ENCODE measurements at places on chromosomes 6 and 20. TPM values are rescaled to one million over a fixed set of nuclear protein-coding genes. Genes with fewer than 3 reads are reported as not detected.
A peak's percentile ranks its signal among the peaks of the same experiment; 100 is the strongest.

Gene WFDC10B
- not detected for total RNA-seq

Gene UBE2V1
- total RNA-seq, result 89.0 TPM

Gene SLX4IP
- total RNA-seq, result 3.0 TPM

Gene DTNBP1
- 21.9 TPM for total RNA-seq

Gene PTGIS
- 124 TPM for total RNA-seq

Gene OVOL2
- total RNA-seq, result not detected

Gene LINC00237
- not detected for total RNA-seq

Gene HLA-DOA
- total RNA-seq, result 5.0 TPM

Gene TSBP1
- total RNA-seq, result not detected

Gene IP6K3
- 0.13 TPM for total RNA-seq

Gene COL19A1
- total RNA-seq, result not detected

Gene GNMT
- 0.61 TPM for total RNA-seq

Gene FNDC1
- total RNA-seq, result 1.2 TPM

Gene HLA-DMB
- total RNA-seq, result 12.3 TPM

Gene AGPAT4
- total RNA-seq, result 8.0 TPM

Gene OR2H2
- total RNA-seq, result not detected

Gene SPAG4
- total RNA-seq, result 2.2 TPM

Gene SRMS
- total RNA-seq, result not detected

Gene ZNF831
- total RNA-seq, result 0.32 TPM

Gene LGSN
- not detected for total RNA-seq

Gene OOEP
- not detected for total RNA-seq

Gene TREML4
- total RNA-seq, result 0.67 TPM

- no peak for DNase-seq
These were observed 473.7 kb upstream of the JARID2 start for GRCh38 chr6:14772188-14772587.

DNA sequence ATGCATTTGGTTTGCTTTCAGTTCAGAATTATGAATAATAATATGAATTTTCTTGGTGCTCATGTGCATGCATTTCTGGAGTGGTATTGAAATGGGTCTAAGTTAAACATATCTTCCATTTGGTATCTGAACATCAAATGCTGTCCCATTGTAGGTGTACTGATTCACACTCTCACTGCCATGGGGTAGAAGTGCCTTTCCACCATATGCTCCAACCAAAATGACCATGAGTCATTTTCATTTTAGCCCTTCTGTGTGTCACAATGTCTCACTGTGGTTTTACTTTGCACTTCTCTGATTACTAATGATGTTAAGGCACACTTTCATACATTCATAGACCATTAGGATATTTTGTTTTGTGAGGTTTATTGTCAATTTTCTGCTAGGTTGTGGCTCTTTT, 211.9 kb downstream of the HAO1 start:
- DNase-seq, result no peak

GRCh38 chr6:166408936-166409755, 26.4 kb upstream of the MPC1 start:
- DNase-seq, result peak; percentile 6

DNA sequence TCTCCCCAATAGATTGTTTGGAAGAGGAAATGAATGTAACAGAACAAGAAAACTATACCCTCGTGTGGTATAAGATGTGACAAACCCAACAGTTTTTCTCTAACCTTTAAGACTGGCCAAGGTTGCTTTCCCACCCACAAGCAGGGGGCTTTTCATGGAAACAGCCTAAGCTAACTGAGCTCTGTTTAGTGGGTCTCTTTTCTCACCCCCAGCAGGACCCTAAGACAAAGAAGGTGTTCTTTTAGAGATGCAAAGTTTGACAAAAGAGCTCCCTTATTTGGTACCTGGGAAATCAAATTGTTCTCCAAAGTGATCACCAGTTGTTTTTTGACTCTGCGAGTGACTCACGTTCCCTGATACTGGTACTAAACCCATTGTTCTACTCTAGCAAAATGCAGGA, 59.1 kb downstream of the MBOAT1 start:
- no peak for DNase-seq

DNA sequence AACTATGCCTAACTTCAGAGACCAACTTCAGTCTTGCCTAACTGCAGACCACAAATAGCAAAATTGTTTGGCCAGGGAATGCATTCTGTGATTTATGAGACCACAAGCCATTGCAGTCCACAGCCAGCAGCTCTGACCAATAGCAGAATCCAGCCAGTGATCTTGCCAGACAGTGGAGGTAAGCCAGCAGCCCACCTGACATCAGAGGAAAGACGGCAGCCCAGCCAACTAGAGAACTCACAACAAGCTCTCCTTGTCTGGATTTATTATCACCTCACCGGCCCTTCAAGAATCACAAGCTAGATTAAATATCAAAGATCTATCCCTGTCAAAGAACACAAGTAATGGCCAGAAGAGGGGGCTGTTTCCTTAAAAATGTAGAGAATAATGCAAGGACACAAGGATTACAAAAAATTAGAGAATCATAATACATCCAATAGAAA, 66.5 kb upstream of the SLC35F1 start:
- no peak for DNase-seq

GRCh38 chr20:7744411-7744810, 195.8 kb downstream of the HAO1 start:
- no peak for DNase-seq

DNA sequence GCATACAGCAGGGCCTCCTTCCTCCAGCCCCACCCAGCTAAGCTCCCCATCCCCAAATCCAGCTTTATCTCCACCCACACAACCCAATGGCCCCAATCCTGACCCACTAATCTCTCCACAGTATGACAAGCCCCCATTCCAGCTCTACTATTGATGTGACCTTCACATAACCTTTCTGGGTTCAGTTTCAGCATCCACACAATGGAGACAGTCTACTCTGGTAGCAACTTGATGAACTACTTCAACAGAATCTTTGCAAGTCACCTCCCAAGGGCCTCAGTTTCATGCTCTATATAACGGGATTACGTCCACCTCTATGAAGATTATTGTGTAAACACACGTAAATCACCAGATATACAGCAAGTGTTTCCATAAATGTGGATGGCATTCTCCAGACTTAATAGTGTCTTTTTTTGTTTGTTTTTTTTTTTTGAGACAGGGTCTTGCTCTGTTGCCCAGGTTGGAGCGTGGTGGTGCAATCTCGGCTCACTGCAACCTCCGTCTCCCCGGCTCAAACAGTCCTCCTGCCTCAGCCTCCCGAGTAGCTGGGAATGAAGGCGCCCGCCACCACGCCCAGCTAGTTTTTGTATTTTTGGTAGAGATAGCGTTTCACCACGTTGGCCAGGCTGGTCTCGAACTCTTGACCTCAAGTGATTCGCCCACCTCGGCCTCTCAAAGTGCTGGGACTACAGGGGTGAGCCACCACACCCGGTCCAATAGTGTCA, 1.4 kb downstream of the AHCY start:
- no peak for DNase-seq

GRCh38 chr6:15305909-15306308, 60.0 kb downstream of the JARID2 start:
- DNase-seq, result no peak

DNA sequence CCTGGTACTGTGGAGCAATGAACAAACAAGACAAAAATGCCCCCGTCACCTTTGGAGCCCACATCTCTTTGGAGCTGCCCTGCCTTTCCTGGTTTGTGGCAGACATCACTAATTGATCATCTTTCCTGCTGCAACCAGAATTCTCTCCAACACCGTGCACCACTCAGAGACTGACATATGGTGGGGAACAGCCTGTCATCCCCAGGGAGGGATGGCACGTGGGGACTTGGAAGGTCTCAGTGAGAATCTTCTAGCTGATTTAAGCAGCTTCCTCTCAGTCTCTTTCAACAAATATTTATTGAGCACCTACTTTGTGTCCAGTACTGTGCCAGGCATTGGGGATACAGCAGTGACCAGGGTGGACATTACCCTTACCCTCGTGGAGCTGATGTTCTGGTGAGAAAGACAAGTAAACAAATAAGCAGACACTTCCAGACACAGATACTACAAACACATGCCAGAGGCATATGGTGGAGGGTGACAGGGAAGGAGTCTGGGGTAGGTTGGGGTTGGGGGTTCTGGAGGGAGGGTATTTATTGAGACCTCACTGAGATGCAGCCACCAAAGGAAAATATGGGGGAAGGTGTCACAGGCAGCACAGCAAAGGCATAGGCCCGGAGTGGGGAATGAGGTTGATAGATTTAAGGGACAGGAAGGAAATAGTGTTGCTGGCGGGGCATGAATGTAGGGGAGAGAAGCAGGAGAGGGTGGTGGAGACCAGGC, 82.3 kb downstream of the CEBPB start:
- DNase-seq, result no peak

DNA sequence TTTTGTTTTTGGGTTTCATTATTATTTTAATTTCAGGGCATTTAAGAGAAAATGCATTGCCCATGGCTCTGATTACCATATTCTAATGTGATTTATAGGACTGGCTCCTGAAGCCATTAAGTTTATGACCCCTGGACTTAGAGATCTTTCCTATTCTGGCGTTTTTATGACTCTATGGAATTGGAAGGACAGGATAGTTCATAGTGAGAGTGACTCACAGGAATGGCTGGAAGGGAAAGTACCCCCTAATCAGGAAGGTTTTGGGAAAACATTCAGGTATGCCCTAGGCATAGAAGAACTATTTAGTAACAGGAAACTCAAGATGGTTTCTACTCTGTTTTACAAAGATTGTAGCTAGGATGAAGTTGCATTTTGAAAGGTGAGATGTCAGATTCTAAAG, 108.6 kb upstream of the SLC2A12 start:
- DNase-seq, result no peak

DNA sequence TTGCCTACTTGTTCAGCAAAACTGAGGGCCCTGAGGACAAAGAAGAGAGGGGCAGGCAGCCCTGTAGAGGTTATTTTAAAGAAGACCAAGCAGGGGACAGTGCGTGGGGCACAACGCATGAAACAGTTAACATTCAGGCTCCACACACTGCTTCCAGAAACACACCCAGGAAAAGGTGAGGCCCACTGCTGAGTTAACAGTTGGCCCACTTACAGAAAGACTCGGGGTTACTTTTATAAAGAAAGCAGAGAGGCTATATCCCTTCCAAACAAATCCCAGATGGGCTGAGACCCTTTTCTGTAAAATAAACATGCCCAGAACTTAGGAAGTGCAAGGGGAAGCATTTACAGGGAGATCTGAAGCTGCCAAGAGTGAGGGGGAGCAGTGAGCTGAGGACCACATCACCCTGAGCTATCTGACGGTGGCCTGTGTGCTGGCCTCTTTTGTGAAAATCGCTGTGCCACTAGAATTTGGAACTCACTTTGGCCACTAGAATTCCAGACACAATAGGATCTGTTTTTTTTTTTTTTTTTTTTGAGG, 49.8 kb upstream of the SSTR4 start:
- DNase-seq, result no peak

DNA sequence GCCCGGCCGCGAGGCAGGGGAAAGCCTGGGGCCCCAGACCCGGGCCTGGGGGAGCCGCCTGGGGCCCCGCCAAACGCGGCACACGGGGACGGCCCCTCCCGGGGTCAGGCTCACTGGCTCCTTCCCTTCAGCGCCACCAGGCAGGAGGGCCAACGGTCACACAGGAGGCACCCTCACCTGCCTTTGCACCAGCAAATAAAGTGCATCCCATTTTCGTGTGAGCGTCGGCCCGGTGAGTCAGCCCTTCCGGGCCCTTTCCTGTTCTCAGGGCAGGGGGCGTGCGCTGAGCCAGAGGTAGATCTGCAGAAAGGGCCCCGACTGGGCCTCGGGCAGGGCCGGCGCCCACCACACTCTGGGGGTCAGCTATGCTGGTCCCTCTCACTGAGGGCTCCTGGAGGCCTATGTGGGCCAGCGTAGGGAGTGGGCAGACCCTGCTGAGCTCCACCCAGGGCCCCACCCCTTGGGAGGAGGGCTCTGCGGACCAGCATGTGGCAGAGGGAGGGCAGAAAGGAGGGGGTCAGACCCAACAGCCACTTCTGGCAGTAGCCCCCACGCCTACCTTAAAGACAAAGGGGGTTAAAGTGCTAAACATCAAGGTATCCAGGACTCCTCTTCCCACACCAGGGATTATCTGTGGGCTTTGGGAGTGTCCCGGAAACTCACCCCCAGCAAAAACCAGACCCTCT, 931 bp upstream of the UCKL1 start:
- DNase-seq, result no peak

DNA sequence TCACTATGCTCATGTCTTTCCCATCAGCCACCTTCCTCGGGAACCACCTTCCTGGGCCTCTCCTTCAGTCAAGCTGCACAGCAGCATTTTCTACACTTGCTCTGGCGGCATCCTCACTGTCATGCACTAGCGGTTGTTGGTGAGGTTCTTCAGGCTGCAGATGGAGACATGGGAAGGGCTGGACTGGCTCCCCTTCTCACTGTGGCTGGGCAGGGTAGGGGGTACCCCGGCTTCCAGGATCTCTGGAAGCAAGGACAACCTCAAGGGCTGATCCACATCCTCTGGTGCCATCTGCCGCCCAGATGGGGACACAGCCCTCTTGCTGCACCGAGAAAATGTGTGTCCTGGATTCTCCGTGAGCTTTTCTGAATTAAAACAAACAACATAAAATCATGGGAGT, 180.1 kb upstream of the RNF24 start:
- DNase-seq, result no peak

GRCh38 chr6:133986942-133987341, 33.9 kb downstream of the TBPL1 start:
- DNase-seq, result no peak

- no peak for DNase-seq
These were observed 172.6 kb upstream of the LAMA2 start for GRCh38 chr6:128710315-128710714.

GRCh38 chr6:77650098-77650663, 2.7 kb upstream of the MEI4 start:
- DNase-seq, result peak; percentile 84

DNA sequence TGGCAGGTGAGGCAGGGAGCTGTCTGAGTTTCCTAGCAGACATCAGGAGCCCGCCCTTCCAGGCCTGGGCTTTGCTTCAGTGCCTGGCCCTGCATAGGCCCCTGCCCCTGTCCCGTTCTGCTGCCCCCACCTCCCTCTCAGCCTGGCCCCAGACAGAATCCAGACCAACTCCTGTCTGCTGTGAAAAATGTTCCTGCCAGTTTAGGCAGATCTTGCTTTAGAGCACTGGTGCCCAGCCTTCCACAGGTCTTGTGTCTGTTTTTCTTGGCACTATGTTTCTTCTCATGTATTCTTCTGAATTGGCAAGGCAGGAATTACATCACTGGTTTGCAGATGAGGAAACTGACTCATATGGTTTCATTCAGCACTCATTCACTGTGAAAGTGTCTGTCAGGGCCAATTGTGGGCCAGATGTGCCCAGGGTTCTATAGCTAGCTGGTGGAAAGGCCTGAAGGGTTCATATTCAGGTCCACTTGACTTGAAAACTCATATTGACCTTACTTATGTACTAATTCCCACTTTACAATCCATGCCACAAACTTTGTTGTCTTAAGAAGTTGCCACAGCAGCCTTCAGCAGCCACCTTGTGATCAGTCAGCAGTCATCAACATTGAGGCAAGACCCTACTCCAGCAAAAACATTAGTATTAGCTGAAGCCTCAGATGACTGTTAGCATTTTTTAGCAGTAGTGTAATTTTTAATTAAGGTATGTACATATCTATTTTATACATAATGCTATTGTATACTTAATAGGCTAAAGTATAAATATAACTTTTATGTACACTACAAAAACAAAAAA, 40.5 kb downstream of the HLA-F start:
- peak; percentile 59 for DNase-seq

GRCh38 chr20:24456398-24456781, 13.0 kb upstream of the SYNDIG1 start:
- DNase-seq, result no peak
